A549 (cell line): ENCODE measurements at places on chromosomes 6 and 20.

- no peak for DNase-seq
Measured at GRCh38 chr6:112501705-112502104, 154.6 kb downstream of the RFPL4B start.

DNA sequence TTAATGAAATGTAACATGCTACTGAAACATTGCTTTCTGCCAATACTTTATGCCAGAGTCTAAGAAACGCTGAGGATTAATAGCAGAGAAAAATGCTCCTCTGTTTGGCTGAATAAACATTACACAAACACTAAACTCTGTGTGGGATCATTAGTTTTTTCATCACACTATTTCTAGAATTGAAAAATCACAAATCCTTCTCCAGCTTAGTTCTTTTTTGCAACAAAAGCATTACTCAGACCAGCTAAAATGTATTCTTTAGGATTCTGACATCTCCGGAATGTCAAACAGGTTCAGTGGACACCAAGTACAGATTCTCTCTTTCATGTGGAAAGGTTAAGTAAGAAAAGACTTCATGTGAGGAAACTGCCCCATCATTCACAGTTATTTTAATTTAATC is 226.9 kb downstream of the SIM1 start:
- DNase-seq = no peak

- DNase-seq = no peak
Measured at GRCh38 chr6:31610968-31611367, 4.1 kb upstream of the AIF1 start.

- peak; percentile 67 for DNase-seq
Measured at GRCh38 chr20:13029687-13030375, 21.1 kb downstream of the SPTLC3 start.

- DNase-seq = no peak
Measured at GRCh38 chr6:15916581-15916980, 212.3 kb upstream of the MYLIP start.
